ENCODE measurements at places on chromosomes 11 and 22.

GRCh38 chr22:35991168-35991567, 37.5 kb downstream of the RBFOX2 start:
- no peak for DNase-seq

DNA sequence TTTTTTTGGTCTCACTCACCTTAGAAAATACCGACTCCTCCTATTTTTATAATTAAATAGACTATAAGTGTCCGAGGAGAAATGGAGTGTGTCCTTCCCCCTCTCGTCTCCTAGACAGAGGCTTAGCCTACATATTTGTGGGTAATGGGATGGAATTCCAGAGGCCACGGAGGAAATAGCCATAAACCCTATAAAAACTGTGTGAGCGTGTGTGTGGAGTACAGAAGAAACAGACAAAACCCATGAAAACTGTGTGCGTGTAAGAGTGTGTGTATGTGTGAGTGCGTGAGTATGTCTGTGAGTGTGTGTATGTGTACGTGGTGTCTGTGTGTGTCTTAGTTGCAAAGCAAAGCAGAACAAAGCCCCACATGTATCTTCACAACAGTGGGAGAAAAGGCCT, 883.5 kb downstream of the OPCML start:
- no peak for DNase-seq

GRCh38 chr11:120835601-120836228, 188.2 kb upstream of the TBCEL start:
- peak; percentile 42 for DNase-seq

DNA sequence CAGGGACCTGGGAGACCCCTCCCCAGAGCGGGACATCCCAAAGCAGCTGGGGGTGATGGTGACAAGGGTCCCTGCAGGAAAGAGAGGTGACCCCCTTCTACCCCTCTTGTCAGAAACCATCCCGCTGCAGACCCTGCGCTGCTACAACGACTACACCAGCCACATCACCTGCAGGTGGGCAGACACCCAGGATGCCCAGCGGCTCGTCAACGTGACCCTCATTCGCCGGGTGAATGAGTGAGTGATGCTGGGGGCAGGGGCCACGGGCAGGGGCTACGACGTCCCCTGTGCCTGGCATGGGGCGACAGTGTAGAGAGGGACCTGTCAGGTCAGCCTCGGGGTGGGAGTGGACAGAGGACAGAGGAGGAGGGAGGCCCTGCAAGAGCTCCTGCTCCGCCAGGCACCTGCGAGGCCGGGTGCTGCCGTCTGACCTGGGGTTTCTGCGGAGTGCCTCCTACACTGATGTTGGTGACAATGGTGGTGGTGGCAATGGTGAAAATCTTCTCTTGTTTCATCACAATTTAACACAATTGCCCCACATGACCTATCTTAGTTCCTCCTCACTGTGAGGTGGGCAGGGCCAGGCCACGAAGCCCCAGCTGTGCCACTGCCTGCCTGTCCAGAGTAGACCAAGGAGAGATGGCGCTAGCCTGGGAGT, 9.8 kb downstream of the CSF2RB start:
- DNase-seq: no peak

DNA sequence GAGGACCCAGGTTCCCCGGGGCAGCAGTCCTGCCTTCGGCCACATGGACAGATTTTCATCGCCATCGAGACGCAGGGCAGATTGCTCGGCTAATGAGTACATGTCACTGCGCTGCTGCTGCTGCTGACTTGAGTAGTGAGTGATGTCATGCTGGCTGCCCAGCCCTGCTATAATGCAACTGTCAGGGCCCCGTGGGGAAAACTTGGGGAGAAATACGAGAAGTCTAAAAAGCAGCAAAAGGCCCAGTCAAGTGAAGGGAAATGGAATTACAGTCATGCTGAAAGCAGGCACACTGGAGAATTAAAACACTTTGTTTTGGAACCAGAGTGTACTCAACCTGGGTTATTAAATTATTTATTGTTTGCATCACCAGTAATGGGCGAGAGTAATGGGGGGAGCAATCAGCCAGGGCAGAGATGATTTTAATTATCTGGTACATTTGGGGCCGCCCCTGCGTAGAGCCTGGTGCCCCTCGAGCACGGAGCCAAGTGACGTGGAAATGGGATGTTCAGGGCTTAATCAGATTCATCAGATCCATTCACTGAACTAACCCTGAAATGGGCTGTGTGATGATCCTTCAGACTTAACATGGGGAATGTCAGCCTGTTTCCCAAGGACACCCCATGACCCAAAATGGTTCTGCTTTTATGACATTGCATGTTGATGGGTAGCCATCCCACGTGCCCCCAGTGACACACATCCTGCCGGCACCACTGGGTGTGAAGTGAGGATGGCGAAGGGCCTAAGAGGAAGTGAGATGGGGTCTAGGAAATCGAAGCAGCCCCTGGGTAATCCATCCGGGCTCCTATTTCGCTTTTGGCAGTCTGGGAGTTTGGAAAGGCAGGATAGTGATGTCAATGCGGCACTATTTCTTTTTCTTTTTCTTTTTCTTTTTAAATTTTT, 241.6 kb upstream of the CADM1 start:
- DNase-seq: no peak

DNA sequence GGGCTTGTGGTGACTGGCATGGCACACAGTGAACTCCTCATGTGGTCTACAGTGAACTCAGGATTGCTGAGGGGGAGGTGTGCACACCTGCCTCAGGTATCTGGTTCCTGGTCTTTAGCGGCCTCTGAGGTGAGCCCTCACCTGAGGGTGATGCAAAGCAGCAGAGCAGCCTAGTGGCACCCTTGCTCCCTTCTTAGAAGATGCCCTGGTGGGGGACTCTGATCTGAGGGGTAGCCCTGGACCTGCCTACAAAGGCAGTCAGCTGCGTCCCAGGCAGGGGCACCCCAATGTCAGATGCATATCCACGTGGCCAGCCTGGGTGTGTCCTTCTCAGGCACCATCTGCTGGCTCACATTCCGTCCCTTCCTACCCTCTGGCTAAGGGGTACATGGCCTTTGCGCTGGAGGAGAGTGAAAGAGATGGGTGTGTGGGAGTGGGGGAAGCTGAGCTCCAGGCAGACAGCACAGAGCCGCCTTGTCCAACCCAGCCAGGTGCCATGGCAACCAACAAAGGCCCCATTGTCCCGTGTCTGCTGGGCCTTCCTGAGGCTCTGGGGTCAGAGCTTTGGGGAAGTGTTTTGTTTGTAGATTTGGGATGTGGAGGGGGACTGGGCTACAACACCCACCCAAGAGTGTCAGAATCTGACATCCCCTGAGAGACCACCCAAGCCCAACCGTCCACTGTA, 5.8 kb downstream of the PLEKHB1 start:
- no peak for DNase-seq

DNA sequence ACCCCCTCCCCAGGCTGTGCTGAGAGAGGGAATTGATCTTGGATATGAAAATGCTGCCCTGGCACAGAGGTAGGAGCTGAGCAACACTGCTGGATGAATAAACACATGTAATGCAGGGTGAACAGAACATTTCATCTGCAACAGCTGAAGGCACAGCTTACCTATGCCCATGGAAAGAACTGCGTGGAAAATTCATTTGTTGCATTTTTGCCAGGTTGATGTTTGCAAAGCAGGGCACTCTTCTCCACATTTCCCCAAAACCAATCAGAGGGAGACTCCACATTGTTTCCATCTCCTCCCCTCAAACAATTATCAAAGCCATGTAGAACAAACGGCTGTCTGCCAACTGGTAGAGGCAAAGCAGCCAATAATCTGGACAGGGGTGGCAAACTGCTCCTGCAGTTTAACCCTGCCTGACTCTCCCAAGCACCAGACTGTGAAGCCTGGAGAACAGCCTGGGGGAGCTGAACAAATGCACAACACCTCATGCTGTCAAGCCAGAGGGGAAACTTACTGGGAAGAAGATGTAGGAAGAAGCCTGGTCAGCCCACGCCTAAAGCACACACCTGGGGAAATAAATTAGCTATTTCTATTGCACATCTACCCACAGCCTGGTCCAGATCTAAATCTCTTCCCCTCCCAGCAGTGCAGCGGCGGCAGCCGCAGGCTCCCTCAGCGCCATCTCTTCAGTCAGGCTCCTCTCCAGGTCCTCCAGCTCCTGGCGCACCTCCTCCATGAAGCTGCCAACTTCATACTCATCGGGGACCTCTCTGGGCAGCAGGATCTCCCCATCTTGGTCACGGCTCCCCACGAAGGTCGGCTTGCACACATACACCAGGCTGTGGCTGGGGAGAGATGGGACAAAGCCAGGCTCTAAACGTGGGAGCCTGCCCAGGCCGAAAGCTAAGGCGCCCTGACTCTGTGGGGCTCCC, 44.3 kb downstream of the DKK3 start:
- no peak for DNase-seq

GRCh38 chr11:94766713-94767206, 1.4 kb upstream of the AMOTL1 start:
- no peak for DNase-seq

GRCh38 chr11:16881074-16881709, 133.0 kb downstream of the PLEKHA7 start:
- no peak for DNase-seq

- no peak for DNase-seq
These were observed 57.2 kb upstream of the ALDH3B2 start for GRCh38 chr11:67731583-67731982.

GRCh38 chr11:3942956-3943497, 87.6 kb downstream of the STIM1 start:
- DNase-seq: no peak

DNA sequence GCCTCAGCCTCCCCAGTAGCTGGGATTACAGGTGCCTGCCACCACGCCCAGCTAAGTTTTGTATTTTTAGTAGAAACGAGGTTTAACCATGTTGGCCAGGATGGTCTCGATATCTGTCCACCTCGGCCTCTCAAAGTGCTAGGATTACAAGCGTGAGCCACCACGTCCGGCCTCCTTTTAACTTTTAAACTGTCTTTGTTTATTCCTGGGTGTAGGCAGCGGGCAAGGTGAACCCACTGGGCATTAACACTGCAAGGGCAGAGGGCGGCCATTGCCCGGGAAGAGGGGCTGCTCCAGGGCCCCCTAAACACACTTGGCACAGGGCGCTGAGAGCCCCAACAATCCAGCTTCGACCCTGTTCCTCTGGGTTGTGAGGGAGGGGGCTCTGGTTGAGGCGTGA, 693.6 kb downstream of the BRD1 start:
- no peak for DNase-seq

- DNase-seq: no peak
These were observed 3.1 kb downstream of the CERK start for GRCh38 chr22:46734830-46735453.

GRCh38 chr11:102289592-102289991, 27.7 kb upstream of the BIRC3 start:
- DNase-seq: no peak

DNA sequence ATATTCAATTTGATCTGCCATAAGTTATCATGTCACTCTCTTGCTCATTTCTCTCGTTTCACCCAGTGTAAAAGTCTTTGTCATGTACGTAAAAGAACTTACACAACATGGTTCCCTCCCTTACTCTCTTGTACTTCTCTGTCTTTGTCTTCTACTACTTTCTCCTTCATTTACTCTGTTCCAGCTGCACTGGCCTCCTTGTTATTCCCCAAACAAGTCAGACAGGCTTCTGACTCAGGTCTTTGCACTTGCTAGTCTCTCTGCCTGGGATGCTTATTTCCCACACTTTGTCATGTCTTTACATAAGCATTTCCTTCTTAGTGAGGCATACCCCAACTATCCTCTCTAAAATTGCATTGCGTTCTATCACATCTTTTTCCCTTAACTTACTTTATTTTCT, 117.3 kb downstream of the CYP2R1 start:
- no peak for DNase-seq

GRCh38 chr11:94767701-94768601, at the start of gene AMOTL1:
Gene AMOTL1, plus strand, starts transcription at chr11:94768356. Its CDS starts 156 bp downstream, at chr11:94768512.
- DNase-seq: no peak
